ENCODE measurements at places on chromosomes 12 and 14.

DNA sequence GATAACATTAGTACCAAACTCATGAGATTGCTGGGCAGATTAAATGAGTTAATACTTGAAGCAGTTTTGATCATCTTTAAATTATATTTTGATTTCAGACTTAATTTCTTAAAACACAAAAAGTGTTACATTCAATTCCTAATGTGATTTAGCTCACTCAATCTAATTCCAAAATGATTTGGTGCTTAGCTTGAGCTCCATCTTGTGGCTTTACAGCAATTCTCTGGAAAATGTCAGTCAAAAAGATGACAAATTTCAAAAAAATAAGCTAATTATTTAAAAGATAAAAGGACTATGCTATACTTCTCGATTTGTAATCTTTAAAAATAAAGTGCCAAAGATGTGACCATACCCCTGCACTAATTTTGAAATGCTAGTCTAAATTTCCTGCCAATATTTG lies 10.1 kb downstream of the LLPH start:
- DNase-seq, result no peak

- DNase-seq, result no peak
Observed at GRCh38 chr12:77060883-77061240, 4.5 kb downstream of the E2F7 start.

GRCh38 chr12:110796952-110797351 lies 49.8 kb upstream of the CCDC63 start:
- DNase-seq, result no peak

- peak; percentile 79 for DNase-seq
Observed at GRCh38 chr12:51368640-51369517, 22.3 kb downstream of the GALNT6 start.

DNA sequence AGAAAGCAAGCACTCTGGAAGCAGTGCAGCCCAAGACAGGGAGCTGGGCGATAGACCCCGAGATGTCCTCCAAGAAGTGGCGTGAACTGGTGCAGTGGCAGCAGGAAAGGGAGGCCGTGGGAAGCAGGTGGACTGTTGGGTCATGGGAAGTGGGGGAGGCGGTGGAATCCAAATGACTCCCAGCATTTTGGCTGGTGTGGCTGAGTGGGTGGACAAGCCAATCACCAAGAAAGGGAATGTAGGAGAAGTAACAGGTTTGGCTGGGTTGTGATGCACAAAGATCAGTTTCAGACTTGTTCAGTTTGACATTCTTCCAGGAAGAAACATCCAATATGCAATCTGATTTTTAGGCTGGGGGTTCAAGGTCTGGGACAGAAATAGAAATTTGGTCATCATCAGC lies 46.0 kb upstream of the KTN1 start:
- DNase-seq, result no peak

GRCh38 chr12:95674631-95675030 lies 115.9 kb downstream of the NTN4 start:
- no peak for DNase-seq

DNA sequence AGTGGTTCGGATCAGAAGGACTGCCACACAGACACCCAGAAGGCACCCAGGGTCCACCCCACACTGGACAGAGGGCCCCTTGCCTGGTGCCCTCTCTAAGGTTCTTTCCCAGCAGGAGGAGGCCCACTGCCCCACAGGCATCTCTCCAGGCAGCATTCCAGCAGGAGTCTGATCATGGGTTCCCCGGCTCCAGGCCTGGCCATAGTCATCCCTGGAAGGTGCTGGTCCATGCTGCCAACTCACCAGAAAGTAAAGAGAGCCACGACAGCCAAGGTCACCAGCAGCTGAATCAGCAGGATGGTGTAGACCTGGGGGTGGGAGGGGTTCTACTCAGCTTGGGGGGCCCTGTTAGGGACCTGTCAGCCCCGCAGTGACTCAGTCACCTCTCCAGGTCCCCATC lies 6.4 kb downstream of the FAIM2 start:
- peak; percentile 44 for DNase-seq

GRCh38 chr14:44369401-44370123 lies 137.5 kb downstream of the FSCB start:
- no peak for DNase-seq

- DNase-seq, result no peak
Observed at GRCh38 chr12:2353691-2354090, 300.9 kb downstream of the CACNA1C start.

DNA sequence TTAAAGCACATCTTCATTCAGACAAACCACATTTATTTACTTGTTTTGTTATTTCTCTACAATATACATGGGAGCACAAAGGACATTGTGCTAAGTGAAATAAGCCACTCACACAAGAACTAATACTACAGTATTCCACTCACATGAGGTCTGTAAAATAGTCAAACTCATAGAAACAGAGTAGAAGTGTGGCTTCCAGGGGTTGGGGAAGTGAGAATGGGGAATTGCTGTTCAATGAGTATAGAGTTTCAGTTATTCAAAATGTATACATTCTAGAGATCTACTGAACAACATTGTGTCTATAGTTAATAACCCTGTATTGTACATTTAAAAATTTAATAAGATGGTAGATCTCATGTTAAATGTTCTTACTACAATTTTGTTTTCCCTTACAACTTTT lies 88.8 kb downstream of the ATXN7L3B start:
- DNase-seq, result no peak

- no peak for DNase-seq
Observed at GRCh38 chr14:24315243-24315806, 4.0 kb downstream of the LTB4R start.

DNA sequence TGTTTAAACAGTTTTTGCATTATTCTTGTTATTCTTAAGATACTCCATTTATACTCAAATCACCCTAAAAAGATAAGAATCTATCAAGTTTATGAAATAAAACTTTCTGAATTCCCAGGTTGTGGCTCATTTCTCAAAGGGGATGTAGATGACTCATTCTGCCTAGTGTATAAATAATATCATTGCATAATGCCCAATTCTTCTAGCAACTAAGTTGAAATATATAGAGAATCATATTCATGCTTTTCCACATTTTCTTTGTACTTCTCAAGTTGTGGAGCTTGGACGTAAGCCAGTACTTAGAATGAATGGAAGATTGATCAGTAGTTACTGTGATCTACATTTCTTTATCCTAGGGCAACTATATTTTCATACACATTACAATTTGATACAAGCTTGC lies 201.1 kb downstream of the PPFIA2 start:
- no peak for DNase-seq

DNA sequence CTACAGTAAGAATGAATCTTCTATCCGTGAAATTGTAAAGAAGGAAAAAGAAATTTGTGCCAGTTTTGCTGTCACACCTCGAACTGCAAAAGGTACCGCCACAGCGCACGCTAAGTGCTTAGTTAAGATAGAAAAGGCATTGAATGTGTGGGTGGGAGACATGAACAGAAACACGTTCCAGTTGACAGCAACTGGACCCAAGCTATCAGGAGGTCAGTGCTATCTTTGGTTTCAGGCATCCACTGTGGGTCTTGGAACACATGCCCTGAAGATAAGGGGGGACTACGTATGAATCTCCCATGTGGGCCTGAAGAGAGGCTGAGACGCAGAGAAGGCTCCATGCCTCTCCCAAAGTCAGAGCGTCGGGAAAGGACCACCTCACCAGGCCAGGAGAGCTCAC lies 9.8 kb downstream of the IFFO1 start:
- DNase-seq, result no peak

DNA sequence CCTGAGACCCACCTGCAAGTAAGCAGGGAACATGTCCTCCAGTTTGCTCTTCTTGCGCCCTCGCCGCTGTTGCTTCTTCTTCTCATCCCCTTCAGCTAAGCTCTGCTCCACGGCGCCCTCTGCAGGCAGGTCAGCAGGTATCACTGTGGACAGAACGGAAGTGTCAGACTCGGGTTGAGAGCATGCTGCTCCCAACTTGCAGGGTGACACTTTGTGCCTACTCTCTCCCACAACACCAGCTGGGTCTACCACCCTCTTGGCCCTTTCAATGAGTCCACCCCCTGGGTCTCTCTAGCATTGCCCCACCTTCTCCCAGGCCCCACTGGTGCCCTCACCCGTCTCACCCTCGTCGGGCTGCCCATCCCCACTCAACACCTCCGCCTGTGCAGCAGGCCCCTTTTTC lies 16.7 kb downstream of the KMT2D start:
- DNase-seq, result peak; percentile 97

- DNase-seq, result no peak
Observed at GRCh38 chr14:72722201-72722785, 171.6 kb downstream of the DPF3 start.

- no peak for DNase-seq
Observed at GRCh38 chr12:102962532-102962931, 5.1 kb downstream of the ASCL1 start.

DNA sequence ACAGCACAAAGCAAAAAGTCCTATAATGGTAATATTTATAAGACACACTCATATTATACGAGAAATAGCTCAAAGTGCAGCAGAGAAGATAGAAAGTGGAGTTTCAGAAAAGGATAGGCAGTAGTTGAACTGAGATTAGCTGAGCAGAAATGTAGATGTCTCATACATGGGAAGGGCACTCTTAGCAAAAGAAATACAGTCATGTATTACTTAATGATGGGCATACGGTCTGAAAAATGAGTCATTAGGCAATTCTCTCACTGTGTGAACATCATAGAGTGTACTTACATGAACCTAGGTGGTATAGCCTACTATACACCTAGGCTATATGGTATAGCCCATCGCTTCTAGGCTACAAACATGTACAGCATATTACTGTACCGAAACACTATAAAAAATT lies 671.3 kb downstream of the RPS29 start:
- DNase-seq, result no peak

DNA sequence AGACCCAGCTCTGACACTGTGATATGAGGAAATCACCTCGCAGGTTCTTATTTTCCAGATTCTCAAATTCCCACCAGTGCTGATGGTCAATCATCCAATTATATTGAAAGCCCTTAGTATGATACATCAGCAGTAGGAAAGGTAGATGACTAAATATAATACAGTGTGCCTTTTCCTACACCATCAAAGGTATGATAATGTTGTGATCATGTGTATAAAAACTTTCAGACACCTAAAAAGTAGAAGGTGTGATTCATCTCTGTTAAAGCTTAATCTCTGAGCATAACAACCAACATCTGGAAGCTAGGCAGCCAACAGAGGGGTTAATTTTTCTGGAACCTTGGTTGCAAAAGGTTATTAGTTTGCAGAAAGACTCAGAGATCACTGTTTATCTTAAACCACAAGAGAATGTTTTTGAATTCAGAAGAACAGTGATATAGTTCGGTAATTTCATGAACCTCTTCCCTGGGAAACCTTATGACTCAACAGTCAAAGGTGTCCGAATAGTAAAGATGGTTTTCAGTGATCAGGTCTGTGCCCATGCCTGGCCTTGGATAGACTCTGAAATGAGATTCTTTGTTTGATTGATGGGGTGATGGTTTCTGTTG lies 122.5 kb downstream of the ETV6 start:
- DNase-seq, result no peak

DNA sequence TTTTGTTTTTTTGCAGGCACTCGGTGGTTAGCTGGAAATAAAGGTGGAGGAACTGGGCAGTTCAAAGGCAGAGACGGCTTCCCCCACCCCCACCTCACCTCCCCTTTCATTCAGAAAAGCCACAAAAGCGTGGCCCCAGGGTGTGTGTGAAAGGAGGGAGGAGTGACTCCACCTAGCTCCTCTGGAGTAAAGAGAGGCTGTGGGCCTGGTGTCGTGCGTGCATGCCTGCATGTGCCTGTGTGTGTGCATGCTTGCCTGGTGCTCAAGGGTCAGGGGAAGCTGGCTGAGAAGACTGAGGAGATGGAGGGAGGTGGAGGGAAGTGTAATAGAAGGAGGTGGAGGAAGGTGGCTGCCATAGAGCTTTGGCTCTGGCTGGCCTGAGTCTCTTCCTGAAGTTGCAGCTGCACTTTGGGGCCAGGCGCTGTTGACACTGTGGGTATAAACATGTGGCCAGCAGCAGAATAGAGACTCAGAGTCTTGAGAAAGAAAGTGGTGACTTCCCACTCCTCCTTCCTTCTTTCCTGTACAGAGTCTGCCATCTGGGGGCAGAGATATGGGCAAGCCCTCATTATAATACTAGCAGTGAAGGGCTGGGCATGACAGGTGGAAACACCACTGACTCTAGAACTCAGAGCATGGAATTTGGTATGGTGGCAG lies 36.9 kb upstream of the SINHCAF start:
- DNase-seq, result peak; percentile 86

DNA sequence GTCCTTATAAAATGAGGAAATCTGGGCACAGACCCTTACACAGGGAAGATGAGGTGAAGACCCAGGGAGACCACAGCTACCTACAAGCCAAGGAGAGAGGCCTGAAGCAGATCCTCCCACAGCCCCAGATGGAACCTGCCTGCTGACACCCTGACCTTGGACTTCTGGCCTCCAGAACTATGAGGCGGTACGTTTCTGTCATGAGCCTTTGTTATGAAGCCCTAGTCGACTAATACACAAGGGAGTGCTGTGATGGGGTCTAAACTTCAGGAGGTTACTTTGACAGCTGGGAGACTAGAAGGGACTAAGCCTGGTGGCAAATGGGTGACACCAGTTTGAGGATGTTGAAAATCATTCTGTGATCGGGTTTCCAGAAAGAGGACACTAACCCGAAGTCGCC lies 85.0 kb downstream of the RNF34 start:
- DNase-seq, result no peak

Data from endodermal cell (in vitro differentiated cells).